ENCODE measurements at places on chromosomes 16 and 17. TPM values are rescaled to one million over a fixed set of nuclear protein-coding genes. Genes with fewer than 3 reads are reported as not detected.

Gene TGFB1I1
- 56.8 TPM for total RNA-seq

Gene PMP22
- 8.6 TPM for total RNA-seq

Gene CCL4
- total RNA-seq, result not detected

Gene FMNL1
- 5.1 TPM for total RNA-seq

Gene HLF
- total RNA-seq, result 0.75 TPM

Gene NOXO1
- total RNA-seq, result 1.2 TPM

Gene GRAP
- total RNA-seq, result 0.29 TPM

Gene GRIN2C
- not detected for total RNA-seq

Gene MRPL27
- total RNA-seq, result 100 TPM

Gene TPPP3
- not detected for total RNA-seq

Gene HEATR9
- not detected for total RNA-seq

Gene ENKD1
- total RNA-seq, result 12.2 TPM

Gene SOX9
- total RNA-seq, result 26.5 TPM

Gene FOXN1
- not detected for total RNA-seq

Gene ABCC3
- 6.3 TPM for total RNA-seq

Gene BOLA2B
- 538 TPM for total RNA-seq

Gene LONP2
- total RNA-seq, result 21.6 TPM

Gene CHST6
- 2.2 TPM for total RNA-seq

Gene FAM171A2
- 8.0 TPM for total RNA-seq

Gene PIMREG
- 74.3 TPM for total RNA-seq

Gene NOL3
- total RNA-seq, result 39.4 TPM

Gene CCDC154
- not detected for total RNA-seq

Gene NOTUM
- not detected for total RNA-seq

Gene FOXF1
- 0.12 TPM for total RNA-seq

Gene GRAPL
- not detected for total RNA-seq

Gene AOC3
- total RNA-seq, result not detected

Gene CBFA2T3
- total RNA-seq, result 0.86 TPM

Gene ADAMTS18
- under 0.01 TPM for total RNA-seq

Gene KLHL10
- not detected for total RNA-seq

Gene ORC6
- 47.6 TPM for total RNA-seq

Gene ARL5C
- total RNA-seq, result not detected

Gene HID1
- 9.0 TPM for total RNA-seq

Gene ITGB3
- total RNA-seq, result 65.9 TPM

Gene RHBDL3
- total RNA-seq, result under 0.01 TPM

Gene KCNH4
- total RNA-seq, result not detected

Gene CMTM2
- 1.8 TPM for total RNA-seq

Gene C1QBP
- total RNA-seq, result 259 TPM

Gene APOBR
- total RNA-seq, result not detected

Gene RASD1
- total RNA-seq, result 1.4 TPM

Gene OR2C1
- not detected for total RNA-seq

Gene SMIM22
- total RNA-seq, result 0.98 TPM

Gene RAI1
- total RNA-seq, result 13.7 TPM

Gene PRR15L
- total RNA-seq, result 3.5 TPM

Gene FGF11
- total RNA-seq, result 11.5 TPM

Gene NT5M
- 38.7 TPM for total RNA-seq

Gene MYH8
- total RNA-seq, result not detected

Gene ANKRD13B
- total RNA-seq, result 30.7 TPM

Gene ATF7IP2
- 8.9 TPM for total RNA-seq

Gene RAPGEFL1
- total RNA-seq, result 2.1 TPM

Gene ZNF385C
- total RNA-seq, result 0.07 TPM

Gene TMED6
- total RNA-seq, result not detected

Gene TNFRSF12A
- total RNA-seq, result 701 TPM

Gene CLEC10A
- total RNA-seq, result not detected

Gene SLC5A11
- not detected for total RNA-seq

Gene SMTNL2
- 1.3 TPM for total RNA-seq

Gene TAT
- total RNA-seq, result not detected

Gene TBC1D3B
- not detected for total RNA-seq

Gene FBXW10
- total RNA-seq, result not detected

Data from epithelial cell of proximal tubule (primary cell).